ENCODE measurements at places on chromosomes 11 and 22. TPM values are rescaled to one million over a fixed set of nuclear protein-coding genes. Genes with fewer than 3 reads are reported as not detected.

DNA sequence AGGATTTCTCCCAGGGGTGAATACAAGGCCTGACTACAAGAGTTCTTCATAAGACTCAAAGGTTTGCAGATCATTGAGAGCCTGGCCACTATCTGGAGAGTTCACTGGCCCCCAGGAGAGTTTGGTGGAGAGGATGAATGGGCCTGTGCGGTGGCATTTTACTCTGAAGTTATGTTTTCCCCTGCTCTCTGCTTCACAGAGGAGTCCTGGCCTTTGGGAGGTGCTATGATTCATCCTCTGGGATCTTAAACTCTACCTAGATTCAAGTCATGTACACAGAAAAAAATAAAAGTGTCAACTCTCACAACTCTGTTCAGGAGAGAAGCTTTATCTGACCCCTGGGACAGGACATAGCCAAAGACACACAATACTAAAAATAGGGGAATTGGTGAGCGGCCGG lies 159.1 kb upstream of the CARD18 start:
- no peak for DNase-seq

DNA sequence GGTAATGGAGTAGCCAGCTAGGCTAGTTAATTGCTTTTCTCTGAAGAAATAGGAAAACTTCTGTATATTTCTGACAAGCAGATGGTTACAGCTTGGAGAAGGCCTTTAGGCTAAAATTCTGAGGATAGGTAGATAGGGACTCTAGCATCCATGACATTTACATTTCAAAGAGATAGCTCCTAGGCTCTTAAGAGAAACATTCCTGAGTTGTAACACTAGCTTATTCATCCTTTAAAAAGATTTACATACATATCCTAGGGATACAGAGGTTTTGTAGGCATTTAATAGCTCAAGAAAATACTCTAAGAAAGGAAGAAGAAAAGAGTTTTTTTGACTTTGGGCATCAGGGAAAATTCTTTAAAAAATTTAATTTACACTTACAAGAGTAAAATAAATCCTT lies 130.9 kb upstream of the CCDC179 start:
- DNase-seq = no peak

DNA sequence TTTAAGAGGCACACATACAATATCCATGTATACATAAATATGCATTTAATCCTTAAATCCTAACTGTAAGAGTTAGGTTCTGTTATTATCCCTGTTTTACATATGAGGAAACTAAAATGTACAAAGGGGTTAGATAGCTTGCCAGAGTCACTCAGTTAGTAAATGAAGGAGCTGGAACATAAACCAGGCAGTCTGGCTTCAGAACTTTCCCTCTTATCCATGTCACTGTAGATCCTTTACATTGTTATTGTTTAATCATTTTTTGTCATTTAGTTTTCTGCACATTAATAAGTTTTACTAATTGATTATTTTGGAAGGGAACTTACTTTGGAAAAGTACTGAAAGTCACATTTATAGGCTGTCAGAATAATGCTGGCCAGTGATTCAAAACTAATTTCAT lies 282.4 kb downstream of the TMEM135 start:
- no peak for DNase-seq

IGLL5 gene
- 4.3 TPM for total RNA-seq

MIAT gene
- total RNA-seq = 24.1 TPM

DNA sequence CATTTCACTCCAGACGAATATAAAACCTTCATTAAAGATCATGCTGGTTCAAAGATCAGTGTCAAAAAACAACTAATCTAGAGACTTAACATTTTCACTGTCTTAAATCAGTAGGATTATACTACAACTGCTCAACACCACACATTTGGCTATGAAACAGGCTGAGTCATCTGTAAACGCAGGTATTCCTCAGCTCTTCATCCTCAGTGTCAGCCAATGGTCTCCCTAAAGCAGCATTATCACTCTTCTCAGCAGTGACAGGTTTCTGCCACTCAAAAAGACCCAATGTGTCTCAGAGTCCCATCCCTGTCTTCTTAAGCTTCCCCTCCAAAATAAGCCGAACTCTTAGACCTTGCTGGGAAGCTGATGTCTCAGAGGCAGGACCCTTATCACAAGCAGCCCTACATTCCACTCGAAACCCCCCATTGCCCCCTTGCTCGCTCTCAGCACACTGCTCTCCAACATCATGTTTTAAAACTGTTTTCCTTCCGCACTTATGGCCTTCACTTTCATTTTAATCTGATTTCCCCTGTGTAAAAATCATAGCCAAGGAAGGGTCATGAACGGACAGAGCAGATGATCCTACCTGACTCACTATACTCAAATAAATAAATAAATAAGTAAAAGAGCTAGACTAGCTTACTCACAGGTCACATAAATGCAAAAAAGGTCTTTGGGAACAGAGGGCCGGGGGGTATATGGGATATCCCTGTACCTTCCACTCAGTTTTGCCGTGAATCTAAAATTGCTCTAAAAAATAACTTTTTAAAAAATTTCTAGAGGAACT lies 23.0 kb downstream of the CDON start:
- DNase-seq = no peak

SHISAL1 gene
- 1.0 TPM for total RNA-seq

AAMDC gene
- not detected for total RNA-seq

- no peak for DNase-seq
Measured at GRCh38 chr11:129854232-129854805, 38.7 kb downstream of the TMEM45B start.

DNA sequence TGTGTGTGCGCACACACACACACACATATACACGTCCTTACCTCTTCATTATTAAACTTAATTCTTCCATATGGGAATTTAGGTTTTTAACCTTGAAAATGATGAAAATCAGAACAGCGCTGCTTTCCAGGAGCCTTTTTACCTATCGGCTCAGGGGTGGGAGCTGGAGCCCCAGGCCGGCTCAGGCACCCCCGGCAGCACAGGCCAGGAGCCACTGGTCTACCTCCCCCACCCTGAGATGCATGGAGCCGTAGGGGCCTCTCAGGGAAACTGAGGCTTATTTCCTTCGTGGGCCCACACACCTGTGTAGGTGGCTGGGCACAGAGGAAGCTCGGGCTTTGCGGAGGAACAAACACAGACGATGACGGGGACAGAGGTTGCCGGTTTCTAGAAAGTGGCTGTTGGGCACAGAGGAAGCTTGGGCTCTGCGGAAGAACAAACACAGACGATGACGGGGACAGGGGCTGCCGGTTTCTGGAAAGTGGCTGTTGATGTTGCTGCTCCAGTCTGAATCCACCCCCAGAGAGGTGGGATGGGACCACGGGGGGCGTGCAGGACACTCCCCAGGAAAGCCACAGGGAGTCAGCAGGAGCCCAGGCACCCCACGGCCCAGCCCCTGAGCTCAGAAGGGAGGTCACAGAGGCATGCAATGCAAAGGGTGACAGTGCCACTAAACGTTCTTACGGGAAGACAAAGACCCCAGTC lies 149.4 kb downstream of the BRD1 start:
- no peak for DNase-seq

GRCh38 chr11:119691020-119691666 lies 37.9 kb downstream of the NECTIN1 start:
- DNase-seq = no peak

DNA sequence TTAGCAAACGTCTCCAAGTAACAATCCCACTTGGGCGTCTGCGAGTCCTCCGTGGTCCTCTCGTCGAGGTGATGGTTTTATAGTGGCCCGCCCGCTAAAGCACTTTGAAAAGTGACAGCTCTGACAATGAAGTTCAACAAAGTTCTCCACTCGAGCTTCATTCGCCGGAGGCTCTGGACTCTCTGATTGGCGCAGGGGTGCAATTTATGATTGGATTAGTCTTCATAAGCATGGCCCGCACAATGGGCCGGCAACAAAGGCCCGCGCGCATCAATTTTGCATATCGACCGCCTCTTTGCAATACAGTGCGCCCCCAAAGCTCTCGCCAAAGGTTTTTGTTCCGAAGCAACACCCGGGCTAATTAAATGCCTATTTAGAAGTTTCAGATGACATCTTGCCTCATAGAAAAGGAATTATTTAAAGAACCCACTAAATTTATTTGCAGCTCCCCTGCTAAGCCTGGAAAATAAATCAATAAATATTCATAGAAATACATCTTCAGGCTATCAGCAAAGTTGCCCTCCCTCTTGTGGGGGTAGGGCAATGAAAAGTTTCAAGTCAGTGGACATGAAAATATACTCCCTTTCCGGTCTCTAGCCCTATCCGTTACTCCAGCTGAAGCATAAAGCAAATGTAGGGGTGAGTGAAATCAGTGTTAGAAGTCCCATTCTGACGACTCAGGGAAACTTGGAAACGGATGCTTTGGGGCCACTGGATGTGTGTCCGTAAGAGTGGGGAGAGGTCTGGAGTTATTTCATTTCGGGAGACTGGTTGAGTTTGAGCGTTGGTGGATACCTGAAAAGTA lies at the start of gene DBX1:
Gene DBX1, minus strand, starts transcription at position 51 of the 805 bp plus-strand sequence. CDS start 151 bp downstream, outside the sequence.
- DNase-seq = no peak

DNA sequence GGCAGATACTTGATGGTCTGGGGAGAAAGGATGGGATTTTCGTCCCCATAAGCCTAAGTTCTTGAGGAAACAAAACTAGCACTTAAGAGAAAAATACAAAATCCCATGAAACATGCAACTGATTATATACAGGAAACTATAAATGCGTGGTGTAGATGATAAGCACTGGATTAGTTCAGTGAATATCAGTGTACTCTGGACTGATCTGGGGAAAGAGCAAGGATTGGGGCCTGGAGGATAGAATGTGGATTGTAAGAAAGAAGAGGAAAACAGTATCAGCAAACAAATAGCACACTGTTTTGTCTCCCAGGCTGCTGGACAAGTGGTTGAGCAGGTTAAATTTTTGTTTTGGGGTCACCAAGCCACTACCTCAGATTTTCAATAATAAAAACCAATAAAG lies 49.8 kb downstream of the DCUN1D5 start:
- no peak for DNase-seq

DNA sequence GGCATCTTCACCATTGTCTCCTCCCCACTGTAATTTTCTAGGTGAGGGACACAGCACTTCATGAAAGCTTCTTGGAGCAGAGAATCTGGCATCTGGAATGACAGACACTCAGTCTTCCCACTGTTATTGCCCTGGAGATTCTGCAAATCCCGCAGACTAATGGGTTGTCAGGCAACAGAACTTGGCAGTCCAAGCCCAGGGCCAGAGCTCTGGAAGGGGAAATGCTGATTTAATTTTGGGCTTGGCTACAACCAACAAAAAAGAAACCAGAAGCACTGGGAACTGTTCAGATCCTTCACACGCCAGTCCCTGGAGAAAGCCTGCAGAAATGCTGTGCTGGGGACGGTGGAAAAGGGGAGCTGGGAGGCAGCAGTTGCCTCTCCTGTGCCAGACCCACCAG lies 71.5 kb upstream of the BID start:
- DNase-seq = no peak

LDLRAD3 gene
- total RNA-seq = 7.1 TPM

- DNase-seq = no peak
Measured at GRCh38 chr22:23090457-23090835, 20.1 kb downstream of the GNAZ start.

GRCh38 chr11:95379479-95379878 lies 148.5 kb upstream of the SESN3 start:
- DNase-seq = no peak

GRCh38 chr22:17990942-17991341 lies 33.4 kb downstream of the MICAL3 start:
- DNase-seq = no peak

DNA sequence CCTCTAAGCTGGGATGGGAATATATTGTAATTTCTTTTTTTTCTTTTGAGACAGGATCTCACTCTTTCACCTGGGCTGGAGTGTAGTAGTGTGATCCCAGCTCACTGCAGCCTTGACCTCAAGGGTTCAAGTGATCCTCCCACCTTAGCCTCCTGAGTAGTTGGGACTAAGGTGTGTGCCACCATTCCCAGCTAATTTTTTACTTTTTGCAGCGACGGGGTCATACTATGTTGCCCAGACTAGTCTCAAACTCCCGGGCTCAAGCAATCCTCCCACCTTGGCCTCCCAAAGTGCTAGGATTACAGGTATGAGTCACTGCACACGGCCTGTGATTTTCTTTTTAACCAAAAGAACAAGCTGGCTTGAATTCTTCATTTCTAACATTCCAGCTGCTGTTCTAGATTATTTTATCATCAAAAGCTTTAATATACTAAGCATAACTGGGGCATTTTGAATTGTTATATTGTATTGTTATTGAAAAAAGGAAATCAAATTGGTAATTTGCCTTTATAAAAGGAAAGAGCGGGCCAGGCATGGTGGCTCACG lies 26.8 kb upstream of the PPP2R1B start:
- no peak for DNase-seq

GRCh38 chr11:103471546-103471945 lies 362.3 kb downstream of the DYNC2H1 start:
- no peak for DNase-seq

C11orf86 gene
- not detected for total RNA-seq

ROM1 gene
- 4.8 TPM for total RNA-seq

- no peak for DNase-seq
Measured at GRCh38 chr22:40654522-40655167, 18.1 kb upstream of the MRTFA start.

DNA sequence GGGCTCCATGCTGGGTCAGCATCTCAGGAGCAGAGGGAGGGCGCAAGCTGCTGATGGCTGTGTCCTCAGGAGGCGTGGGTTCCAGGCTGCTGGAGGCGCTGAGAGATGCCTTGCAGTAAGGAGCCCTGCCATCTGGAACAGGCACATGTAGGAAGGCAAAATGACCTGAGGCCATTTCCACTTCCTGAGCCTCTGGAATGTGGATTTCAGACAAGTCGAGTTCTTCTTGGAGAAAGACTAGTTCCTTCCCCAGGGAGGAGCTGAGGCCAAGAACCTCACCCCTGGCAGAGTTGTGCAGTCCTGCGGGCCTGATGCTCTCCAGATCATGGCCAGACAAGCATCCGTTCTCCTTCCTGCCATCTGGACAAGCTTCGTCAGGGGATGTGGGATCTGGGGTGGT lies 19.3 kb downstream of the HPS4 start:
- DNase-seq = no peak

- no peak for DNase-seq
Measured at GRCh38 chr11:102802341-102802740, 4.4 kb upstream of the MMP1 start.

GRCh38 chr22:30920407-30920806 lies 48.2 kb downstream of the MORC2 start:
- peak; percentile 87 for DNase-seq

TMEM191C gene
- total RNA-seq = 1.00 TPM

DNA sequence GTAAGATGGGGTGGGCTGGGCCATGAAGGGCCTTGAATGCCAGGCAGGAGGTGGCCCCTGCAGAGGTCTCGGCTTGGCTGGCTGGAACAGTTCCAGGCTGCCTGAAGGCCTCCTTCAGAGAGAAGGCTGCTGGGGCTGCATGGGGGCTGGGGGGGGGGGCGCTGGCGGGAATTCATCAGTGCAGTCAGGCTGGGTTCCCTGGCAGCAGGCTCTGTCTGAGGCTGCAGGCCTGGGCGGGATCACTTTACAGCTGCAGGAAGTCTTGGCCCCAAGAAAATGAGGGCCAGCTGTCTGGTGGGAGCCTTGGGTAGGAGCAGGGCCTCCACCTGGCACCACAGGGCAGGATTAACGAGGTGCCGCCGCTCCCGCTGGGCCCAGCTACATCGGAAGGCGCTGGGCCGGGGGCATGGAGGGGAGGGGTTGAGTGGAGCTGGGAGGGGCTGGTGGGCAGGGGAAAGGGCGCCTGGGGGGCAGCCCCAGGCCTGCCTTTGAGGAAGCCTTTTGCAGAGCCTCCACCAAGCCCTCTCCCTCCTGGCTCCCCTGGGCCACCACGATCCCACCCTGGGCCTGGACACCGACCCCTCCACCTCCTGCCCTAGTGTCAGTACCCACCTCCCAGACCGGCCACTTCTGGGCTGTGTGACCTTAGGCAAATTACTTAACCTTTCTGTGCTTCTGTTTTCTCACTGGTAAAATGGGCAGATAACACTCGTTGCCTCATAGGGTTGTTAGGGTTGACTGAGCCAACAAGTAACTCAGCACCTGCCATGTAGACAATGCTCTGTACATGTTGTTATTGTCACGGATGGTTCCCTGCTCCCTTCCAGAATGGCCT lies 31.0 kb upstream of the HMOX1 start:
- DNase-seq = no peak

Measured in upper lobe of left lung (tissue), 6 donors.